ENCODE measurements at places on chromosomes 3 and 15.

- DNase-seq = no peak
Observed at GRCh38 chr15:45128971-45129639, 574 bp downstream of the DUOXA1 start.

DNA sequence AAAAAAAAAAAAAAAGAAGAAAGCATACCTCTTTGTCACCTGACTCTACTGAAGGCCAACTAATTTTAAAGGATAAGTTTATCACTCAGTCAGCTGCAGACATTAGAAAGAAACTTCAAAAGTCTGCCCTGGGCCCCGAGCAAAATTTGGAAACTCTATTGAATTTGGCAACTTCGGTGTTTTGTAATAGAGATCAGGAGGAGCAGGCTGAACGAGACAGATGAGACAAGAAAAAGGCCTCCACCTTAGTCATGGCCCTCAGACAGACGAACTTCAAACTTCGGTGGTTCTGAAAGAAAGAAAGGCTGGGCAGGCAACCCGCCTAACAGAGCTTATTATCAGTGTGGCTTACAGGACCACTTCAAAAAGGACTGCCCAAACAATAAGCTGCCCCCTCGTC, 18.5 kb downstream of the GLDN start:
- DNase-seq = peak; percentile 35

DNA sequence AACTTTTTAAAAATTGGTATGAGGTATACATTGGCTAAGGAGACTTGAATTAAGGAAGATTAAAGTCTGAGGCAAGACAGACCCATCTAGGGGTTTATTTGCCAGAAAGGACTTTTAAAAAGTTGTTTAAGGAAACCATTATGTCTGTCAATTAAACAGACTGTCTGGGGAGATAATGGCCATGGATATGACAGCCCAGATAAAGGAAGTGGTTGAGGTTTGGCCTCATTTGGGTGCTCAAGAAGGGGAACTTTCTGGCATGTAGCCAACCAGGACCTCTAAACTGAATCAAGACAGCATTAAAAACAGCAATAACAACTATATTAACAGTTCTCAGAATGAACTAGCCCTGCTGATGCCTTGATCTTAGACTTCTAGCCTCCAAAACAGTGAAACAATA, 9.9 kb upstream of the CD200R1L start:
- no peak for DNase-seq

DNA sequence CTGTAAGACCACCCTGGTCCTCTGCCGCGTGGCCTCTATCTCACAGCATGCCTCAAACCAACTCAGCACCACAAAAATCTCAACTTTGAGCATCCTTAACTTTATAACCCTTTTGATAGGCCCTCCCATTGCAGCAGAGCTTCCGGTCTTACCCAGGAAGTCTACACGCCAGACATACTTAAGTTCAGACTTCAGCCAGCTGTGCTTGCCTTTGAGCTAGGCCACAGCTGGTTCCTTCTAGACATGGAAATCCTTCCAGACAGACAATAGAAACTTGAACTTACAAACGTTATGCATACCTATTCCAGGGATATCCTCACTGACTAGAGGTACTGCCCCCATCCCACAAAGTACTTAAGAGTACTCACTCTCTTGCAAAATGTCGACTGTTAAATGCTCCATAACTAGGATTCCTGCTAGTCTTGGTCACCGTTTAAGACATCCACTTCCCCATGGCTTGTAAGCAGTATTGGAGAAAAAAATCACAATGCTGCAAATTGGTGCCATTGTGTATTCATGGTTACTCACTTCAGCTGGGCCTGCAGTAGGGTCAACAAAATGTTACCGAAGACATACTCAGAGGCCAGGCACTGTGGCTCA, 183.5 kb downstream of the TBL1XR1 start:
- no peak for DNase-seq

DNA sequence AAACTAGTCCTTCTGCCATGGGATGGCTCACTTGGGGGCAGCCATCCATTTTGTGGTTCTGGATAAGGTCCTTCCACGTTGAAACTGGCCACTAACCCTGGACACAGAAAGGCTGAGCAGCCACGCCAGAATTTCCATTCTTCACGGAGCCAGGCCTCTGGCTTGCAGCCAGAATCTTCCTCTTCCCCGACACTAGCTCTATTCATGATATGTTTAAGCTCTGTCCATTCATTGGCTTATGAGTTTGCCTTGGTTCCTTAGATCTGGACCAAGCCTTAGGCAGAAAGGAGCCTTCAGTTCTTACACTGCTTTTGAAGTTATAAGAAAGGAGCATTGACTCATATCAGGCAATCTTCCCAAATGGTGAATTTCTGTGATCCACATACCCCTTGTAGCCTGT, 288.4 kb upstream of the GOLGA6L4 start:
- DNase-seq = no peak

DNA sequence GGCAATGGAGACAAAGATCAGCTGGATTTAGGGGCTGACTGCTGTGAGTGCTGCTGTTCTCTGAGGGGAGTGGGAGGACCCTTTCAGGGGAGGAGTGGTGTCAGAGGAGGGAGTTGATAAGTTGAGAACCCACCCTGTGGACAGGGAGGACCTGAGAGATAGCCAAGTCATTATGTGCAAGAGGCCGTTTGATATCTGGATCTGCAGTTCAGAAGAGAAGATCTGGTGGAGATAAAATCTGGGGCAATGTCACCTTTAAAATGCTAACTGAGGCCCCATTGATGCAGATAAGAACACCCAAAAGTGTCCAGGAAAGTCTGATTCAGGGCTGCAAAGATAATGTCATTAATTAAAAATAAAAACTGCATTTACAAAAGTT, 256.1 kb upstream of the HES1 start:
- DNase-seq = no peak

- no peak for DNase-seq
Observed at GRCh38 chr15:68774521-68775235, 46.0 kb downstream of the ANP32A start.

All from inflammatory macrophage (primary cell).